ENCODE measurements at places on chromosomes 13 and 19.

- DNase-seq = no peak
Measured at GRCh38 chr13:49302817-49303216, 55.1 kb downstream of the CDADC1 start.

DNA sequence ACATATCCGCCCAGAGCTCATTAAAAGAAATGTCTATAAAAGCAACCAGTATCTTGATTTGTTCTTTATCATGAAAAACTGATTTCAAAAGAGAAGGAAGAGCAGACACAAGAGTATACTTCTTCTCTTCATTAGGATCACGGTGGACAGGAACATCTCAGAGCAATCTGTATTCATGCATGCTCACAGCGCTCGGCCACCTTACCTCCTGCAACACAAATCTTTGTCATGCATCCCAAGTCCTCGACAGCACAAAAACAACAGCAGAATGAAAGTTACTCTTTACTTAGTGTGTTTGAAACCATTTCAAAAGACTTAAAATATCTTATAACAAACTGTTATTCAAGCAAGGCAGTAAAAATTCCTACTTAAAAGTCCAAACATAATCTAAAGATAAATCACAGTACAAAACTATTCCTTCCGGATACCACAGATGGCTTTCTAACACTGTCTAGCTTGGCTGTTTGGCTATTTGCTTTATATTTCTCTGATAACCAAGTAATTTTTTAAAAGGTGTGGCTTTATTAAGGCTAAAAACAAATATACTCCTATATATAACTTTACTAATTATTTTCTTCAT, 174.5 kb downstream of the TBC1D4 start:
- no peak for DNase-seq

DNA sequence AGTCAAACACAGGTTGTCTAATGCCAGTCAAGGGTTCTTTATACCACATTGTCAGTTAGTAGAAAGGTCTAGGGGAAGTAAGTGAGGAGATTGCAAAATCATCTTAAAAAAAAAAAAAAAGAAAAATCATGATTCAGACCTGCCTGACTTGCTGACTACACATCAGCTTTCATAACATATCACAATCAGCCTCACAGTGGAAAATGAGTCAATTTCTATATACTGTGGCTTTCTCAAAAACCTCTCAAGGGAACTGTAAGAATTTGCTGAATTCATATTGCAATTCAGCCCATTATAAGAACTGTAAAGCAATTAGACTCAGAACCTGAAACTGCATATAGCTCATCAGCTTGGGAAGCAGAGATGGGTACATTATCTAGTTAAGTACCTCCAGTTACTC, 75.3 kb upstream of the GPC6 start:
- no peak for DNase-seq

GRCh38 chr13:67004511-67004910, 225.6 kb downstream of the PCDH9 start:
- no peak for DNase-seq

DNA sequence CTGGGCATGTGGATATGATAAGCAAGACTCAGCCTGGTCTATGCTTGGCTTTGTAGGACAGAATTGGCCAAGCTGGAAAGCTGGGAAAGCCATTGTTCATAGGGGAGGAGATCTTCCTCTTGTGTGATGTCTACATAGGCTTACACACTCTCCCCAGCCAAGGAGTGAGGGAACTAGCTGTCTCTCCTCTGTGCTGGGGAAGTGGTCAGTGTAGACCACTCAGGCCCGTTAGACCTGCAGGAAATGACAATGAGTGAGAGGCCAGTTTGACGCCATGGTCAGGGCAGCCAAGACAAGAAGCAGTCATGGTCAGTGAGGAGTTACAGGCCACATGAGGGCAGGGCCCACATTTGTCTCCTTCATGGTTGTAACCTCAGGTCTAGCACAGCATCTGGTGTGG, 159.1 kb upstream of the KL start:
- DNase-seq = no peak

GRCh38 chr19:20471431-20471830, 94.2 kb downstream of the ZNF737 start:
- no peak for DNase-seq

DNA sequence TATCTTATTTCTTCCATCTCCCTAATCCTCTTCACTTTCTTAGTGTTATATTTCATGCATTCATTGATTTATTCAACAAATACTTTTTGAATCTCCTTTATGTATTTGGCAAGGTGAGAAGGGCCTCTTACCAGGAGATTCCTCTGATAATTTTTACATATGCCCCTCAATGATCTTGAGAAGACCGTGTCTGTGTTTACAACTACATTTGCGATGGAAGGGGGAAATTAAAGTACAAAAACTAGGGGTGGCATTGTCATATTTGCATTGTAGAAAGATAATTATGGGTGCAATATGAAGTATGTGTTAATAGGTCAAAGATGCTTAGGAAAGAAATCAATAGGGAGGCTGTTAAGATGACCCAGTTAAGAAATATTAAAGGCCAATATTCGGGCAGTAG, 1108.4 kb upstream of the MIR17HG start:
- no peak for DNase-seq

DNA sequence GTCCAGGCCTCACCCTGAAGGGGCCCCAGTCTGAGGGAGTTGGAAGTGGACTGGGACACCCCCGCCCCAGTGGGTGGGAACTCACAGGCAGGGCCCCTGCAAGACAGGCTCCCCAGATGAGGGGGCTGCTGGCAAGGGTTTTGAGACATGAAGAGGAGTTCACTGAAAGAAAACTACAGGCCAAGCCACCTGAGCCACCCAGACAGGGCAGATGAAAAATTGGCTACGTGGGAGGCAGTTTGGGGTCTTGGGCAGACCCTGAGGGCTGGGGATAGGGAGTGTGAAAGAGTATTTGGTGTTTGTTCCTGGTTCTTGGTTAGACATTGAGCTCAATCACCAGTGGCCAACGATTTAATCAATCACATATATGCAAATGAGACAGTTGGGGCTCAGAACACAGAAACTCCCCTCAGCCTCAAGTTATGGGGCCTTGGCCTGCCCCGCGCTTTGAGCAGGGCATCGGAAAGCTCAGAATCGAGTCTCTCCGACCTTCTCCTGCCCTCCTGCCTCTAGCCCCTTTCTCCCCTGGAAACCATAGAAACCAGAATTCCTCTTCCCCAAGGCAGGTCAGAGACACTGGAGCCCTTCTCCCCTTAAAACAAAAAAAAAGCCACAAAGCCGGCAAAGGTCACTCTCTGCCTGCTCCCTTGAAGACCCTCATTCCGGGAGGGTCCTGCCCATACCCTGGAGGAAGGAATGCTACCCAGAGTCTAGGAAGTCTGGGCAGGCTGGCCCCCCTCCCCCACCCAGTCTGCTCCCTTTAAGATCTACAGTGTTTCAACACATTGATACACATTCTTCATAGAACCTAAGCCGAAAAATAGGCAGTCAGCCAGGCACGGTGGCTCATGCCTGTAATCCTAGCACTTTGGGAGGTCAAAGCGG, 1.3 kb upstream of the ISYNA1 start:
- DNase-seq = no peak

DNA sequence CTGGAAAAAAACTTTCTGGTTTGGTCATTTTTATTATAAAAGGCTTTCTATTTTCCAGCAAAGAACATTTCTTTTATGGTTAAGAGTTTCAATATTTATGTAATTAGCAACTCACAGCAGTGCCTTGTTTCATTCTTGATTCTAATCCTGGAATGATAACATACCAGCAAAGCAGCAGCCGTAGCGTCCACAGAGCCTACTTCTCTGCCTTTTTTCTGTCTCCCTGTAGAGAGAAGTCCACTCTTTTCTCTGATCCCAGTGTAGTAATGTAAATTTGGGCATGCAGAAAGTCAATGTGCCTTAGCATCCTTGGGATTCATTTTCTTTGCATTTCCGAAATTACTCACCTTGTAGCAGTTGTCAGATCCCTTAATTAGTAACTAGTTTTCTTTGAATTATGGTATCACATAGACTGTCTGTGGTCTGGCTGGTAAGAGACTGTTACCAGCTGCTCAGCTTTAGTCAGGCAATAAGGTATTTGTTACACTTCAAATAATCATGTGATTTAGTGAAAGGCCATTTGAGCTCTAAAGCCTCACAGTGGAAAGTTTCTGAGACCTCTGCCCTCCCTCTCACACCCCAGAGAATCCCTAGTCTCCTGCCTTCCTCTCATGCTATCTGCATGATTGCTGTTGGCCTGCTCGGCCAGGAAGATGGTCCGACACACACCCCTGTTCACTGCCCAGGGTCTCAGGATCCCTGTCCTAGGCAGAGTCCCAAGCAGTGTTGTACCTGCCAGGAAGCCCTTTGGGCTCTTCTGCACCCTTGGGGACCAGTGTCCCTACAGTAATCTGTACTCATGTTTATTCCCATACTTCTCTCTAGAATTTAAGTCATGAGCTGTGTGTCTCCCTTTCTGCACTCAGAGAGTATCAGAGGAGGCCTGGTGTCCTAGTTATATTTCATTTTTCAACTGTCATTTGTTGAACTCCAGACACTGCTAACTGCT, 86.3 kb downstream of the LRCH1 start:
- no peak for DNase-seq

GRCh38 chr13:50127726-50128291, 112.6 kb downstream of the KCNRG start:
- DNase-seq = no peak

GRCh38 chr19:3480383-3481091, at the start of gene SMIM24:
Gene SMIM24, minus strand, starts transcription at chr19:3480525. Its CDS starts 62 bp downstream, at chr19:3480463.
- no peak for DNase-seq

- no peak for DNase-seq
Measured at GRCh38 chr13:105825071-105825470, 710.4 kb downstream of the EFNB2 start.

DNA sequence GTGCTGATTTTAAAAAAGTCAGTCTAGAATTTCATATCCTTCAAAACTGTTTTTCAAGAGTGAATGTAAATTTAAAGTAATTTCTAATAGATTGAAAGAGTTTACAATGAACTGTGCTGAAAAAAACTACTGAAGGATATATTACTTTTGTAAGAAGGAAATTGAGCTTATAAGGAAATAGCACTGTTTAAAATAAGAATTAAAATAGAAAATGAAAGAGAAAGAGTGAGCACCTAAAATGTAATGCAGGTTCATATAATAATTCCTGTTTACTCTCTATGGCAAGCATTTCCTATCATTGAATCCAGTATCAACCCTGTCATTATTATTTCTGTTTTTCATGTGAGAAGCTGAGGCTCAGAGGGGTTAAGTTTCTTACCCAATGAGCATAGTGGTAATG, 57.3 kb downstream of the AKAP11 start:
- DNase-seq = no peak

GRCh38 chr19:40744554-40745401, 5.5 kb downstream of the ACTMAP start:
- no peak for DNase-seq

DNA sequence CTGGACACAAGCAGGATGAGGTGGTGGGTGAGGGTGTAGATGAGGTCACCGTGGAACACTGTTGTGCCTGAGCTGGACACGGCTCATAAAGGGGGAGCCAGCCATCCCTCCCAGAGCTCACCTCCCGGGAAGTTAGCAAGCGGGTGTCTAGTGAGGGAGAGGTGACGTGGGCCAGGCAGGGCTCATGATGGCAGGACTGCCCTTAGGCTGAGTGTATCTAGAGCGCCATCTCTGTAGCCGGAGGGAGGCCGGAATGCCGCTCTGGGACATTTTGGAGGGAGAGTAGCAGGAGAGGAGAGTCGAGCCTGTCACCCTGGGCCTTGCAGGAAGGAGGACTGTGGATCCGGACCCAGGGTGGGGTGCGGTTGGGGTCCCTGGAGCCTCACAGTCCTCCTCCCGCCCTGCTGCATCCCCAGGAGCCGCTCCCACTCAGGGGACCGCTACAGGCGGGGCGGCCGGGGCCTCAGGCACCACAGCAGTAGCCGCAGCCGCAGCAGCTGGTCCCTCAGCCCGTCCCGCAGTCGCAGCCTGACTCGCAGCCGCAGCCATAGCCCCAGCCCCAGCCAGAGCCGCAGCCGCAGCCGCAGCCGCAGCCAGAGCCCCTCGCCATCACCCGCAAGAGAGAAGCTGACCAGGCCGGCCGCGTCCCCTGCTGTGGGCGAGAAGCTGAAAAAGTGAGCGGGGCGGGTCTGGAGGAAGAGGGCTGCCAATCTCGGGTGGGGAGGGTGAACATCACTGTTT, 9.2 kb downstream of the ZNF296 start:
- no peak for DNase-seq

GRCh38 chr19:41821003-41821735, 23.3 kb downstream of the LYPD4 start:
- peak; percentile 43 for DNase-seq

- no peak for DNase-seq
Measured at GRCh38 chr13:113006660-113007059, 37.6 kb downstream of the MCF2L start.
